ENCODE measurements at places on chromosomes 16 and 17. TPM values are rescaled to one million over a fixed set of nuclear protein-coding genes. Genes with fewer than 3 reads are reported as not detected.

- no peak for DNase-seq
Measured at GRCh38 chr17:2057175-2057759, 2.4 kb downstream of the HIC1 start.

DNA sequence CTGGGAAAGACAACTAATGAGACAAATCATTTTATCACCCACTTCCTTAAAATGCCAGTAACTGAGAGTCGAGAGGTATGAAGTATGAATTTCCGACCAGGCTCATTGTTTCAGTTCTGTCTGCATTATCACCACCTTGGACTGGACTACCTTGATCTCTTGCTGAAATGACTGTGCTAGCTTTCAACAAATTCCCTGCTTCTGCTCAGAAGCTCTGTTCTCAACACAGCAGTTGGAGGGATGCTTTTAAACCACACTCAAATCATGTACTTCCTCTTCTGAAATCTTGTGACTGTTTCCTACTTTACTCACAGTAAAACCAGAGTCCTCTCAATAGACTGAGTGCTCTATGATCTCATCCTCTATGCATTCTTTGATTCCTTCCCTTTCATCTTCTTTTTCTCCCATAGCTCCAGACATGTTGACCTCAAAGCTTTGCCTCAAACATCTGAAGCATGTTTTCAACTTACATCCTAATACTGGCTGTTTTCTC is 195.8 kb downstream of the KCNJ2 start:
- peak; percentile 6 for DNase-seq

DNA sequence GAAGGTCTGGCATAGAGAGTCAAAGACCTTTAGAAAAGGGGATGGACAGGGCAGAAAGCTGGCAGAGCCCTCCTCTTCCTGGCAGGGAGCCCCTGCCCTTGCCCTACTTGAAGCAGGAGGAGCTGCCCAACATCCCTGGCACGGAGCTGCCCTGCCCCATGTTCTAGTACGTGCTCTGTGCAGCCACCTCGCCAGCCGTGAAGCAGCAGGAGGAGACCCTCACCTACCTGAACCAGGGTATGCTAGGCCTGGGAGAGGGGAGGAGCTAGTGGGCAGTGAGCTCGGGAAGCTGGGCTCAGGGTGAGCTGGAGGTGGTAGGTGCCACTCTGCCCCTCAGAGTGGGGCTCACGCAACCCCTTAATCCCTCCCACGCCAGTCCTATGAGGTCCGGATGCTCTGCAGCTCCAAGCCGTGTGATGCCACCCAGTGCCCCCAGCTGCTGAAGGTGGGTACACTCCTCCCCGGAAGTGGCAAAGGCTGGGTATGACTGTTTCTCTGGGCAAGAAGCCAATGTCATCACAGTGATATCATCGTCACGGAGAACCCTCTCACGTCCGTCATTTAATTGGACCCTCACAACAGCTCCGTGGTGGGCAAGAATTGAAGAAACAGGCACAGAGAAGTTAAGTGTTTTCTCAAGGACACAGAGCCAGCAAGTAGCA is 12.7 kb upstream of the STAC2 start:
- DNase-seq: peak; percentile 72

DNA sequence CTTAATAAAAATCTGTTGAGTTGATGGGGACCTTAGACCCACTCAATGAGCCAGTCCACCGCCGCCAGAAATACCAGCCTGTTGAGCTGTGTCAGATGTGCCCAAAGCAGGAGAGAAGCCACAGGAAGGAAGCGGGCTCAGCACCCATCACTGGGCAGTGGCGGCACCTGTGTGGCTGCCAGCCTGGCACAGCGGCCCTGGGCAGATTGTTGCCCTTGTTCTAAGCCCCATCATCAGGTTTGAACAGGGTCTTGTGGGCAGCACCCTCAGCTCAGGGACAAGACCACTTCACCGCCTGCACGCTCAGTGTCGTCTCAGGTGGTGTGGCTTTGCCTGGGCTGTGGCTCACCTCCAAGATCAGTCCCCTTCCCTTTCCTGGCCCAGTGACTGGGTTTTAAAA is 9.3 kb downstream of the ENDOV start:
- DNase-seq: no peak

DNA sequence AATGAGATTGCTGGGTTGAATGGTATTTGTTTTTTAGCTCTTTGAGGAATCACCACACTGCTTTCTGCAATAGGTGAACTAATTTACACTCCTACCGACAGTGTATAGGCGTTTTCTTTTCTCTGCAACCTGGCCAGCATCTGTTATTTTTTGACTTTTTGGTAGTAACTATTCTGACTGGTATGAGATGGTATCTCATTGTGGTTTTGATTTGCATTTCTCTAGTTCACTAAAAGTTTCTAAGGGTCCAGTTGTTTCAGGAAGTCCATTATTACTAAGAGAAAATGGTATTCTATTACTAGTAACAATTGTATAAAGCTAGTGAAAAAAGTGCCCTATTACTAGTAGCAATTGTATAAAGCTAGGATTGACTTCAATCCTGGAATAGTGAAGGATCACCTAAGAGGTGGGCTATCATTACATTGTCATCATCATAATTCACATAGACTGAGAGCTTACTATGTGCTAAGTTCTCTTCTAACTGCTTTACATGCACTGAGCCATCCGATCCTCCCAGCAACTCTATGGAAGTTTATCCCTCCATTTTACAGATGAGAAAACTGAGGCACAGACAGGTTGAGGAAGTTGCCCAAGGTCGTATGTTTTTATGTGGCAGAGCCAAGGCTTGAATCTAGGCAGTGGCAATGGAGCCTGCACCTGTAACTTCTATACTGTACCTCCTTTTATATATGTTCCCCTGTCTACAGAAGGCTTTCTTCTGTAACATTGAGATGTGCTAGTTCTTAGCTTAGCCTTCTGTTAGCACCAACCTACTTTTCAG is 13.4 kb upstream of the SMIM36 start:
- DNase-seq: no peak

DNA sequence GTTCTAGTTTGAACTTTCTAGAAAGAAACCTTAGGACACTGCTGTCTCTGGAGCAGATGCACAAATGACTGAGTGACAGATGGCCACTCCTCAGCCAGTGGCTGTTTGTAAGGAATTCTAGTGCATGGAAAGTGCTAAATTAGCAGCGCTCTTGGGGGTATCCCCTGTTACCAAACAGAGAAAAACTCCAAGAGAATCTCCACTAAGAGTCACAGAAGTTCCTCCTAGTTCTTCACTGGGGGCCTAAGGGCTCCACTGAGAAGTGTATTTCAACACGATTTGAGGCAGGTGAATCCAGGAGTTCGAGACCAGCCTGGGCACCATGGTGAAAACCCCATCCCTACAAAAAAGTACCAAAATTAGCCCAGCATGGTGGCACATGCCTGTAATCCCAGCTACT is 18.1 kb upstream of the IRF8 start:
- DNase-seq: no peak

DNA sequence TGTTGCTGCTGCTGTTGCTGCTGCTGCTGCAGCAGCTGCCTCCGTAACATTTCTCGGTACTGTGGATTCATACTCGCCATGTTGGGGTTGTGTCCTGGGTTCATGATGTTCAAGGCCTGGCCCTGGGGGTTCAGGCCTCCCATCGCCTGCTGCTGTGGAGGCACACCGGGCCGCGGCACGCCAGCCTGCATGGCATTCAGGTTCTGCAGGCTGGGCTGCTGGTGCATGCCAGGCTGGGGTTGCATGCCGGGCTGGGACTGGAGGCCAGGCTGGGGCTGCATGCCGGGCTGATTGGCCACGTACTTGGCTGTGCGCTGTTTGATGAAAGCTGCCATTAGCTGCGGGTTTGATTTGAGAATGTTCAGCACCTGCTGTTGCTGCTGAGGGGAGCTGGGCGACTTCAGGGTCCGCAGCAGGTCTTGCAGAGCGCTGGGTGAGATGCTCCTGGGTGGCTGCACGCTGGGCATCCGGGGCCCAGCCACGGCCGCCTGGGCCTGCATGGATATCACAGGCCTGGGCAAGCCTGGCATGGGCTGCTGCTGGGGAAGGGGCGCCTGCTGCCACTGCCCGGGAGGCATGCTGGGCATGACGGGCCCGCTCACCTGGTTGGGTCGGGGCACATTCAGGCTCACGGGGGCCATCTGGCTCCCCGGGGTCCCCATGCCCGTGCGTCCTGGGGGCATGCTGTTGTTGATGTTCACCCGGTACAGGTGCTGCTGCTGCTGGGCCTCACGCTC is 11.3 kb upstream of the TRAP1 start:
- no peak for DNase-seq

DNA sequence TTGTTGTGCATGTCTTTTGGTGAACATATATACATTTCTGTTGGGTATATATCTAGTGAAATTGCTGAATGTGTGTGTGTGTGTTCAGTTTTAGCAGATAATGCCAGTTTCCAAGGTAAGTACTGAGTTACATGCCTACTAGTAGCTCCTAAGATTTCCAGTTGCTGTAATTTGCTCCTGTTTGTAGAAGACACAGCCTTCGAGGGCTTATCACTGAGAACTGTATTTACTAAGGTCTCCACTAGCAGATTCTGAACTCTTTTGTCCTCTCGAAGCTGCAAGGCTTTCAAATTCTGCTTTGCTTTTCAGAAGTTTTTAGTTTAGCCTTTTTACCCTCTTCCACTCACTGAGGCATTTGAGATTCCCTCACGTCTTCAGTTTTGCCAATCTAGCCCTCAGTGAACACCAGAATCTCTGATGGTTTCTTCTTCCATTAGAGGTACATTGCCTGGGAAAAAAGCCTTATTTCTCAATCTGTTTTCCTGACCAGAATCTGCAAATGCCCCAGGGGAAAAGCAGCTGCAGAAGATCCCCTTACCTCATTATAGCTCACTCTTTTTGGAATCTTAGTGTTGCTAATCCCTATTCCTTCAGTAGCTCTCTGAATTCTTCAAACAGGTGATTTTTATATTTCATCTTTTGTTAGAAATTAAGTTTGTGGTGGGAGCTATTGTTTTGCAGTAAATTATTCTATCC is 52.9 kb downstream of the NF1 start:
- no peak for DNase-seq

- no peak for DNase-seq
Measured at GRCh38 chr16:920717-921116, 50.1 kb downstream of the LMF1 start.

DNA sequence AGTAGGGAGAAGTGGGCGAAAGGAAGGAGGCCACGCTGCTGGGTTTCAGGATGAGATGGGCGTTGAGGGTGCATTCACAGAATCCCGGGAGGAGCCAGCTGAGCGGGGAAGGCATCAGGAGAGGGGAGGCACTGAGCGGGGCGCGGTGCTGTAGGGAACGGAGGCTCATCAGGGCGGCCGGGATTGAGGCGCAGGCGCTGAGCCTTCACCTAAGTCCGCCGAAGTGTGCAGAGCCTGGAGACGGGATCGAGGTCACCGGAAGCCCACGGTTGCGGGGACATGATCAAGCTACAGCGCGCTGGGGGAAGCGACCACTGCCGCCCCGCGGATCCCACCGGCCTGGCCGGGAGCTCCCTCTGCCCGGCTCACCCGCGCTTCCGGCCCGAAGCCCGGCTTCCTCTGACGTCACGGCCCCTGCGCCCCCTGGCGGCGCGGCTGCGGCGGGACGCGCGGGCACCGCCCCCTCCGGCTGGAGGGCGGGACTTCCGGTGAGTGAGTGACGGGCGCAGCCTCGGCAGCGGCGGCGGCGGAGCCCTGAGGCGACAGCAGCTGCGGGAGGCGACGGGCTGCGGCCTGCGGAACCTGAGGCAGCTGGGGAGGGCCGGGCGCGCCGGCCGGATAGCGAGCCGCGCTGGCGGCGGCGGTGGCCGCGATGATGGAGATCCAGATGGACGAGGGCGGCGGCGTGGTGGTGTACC is at the start of gene MAPK8IP3:
TSS of gene MAPK8IP3 (plus strand) at position 508 of the 698 bp plus-strand sequence. CDS start at position 653, 145 bp downstream.
- DNase-seq: peak; percentile 90

DNA sequence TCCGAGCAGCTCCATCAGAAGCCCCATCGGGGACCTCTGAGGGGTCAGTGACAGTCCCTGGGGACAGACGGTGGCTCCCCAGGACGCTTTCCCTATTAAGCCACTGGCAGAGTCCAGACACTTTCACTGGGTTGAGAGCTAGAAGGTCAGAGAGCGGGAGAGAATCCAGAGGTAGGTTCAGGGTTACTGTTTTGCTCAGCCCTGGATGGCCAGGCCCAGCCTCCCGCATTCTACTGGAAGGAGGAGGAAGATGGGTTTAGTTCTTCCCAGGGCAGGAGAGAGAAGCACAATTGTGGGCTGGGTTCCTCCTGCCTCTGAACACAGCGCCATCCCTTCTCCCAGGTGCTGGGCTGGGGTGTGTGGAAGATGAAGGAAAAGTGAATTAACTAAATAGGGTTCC is 452.8 kb downstream of the SLC39A11 start:
- DNase-seq: no peak

GRCh38 chr16:49867796-49868668 is 12.1 kb upstream of the ZNF423 start:
- DNase-seq: no peak

- DNase-seq: peak; percentile 86
Measured at GRCh38 chr16:75254359-75254837, 3.0 kb upstream of the BCAR1 start.

DNA sequence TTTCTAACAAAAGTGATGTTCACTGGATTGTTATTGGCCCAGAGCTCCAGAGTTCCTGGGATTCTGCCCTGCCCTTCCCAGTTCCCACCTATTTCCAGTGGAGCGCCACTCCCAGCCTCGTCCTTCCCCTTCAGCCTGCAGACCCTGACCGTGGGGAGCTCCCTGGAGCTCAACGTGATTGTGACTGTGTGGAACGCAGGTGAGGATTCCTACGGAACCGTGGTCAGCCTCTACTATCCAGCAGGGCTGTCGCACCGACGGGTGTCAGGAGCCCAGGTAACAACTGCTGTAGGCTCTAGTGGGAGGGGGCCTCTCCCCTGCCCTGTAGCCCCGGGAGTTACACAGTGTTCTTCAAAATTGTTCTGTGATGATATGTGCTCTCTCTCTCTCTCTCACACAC is 11.8 kb downstream of the COX6A2 start:
- DNase-seq: no peak

DNA sequence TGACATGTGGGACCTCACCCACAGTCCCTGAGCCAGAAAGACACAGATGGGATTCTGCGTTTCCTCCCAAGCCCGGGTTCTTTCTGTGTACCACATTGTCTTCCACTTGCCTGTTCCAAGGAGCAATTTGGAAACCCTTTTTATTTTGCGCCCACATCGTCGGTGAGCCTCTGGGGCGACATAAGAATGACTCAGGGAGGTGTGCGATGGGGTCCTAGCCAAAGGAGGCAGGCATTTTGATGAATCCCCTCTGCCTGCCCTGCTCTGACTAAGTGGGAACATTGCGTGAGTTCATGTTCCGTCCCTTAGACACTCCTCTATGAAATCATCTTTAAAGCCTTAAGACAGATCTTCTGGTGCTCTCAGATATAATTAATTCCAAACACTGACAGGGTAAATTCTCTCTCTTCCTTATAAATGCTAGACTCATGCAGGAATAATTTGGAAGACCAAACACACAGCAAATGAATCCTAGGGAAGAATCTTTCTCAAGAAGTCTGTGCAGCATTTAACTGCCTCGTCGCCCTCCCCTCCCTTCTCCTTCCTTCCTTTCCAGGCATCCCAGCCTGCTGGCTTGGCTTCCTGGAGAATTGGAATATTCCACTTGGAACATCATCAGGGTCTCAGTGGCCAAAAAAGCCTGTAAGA is 52.7 kb upstream of the FOXF1 start:
- no peak for DNase-seq

WRAP53 gene
- 14.1 TPM for polyA plus RNA-seq

CEMP1 gene
- polyA plus RNA-seq: not detected

CCL15 gene
- not detected for polyA plus RNA-seq

KRT12 gene
- polyA plus RNA-seq: not detected

NUP88 gene
- polyA plus RNA-seq: 75.0 TPM

CES4A gene
- 4.8 TPM for polyA plus RNA-seq

FOXN1 gene
- polyA plus RNA-seq: not detected

Data from mammary epithelial cell (primary cell).